KBM-7 (cell line): ENCODE measurements at places on chromosomes 6 and 20.

DNA sequence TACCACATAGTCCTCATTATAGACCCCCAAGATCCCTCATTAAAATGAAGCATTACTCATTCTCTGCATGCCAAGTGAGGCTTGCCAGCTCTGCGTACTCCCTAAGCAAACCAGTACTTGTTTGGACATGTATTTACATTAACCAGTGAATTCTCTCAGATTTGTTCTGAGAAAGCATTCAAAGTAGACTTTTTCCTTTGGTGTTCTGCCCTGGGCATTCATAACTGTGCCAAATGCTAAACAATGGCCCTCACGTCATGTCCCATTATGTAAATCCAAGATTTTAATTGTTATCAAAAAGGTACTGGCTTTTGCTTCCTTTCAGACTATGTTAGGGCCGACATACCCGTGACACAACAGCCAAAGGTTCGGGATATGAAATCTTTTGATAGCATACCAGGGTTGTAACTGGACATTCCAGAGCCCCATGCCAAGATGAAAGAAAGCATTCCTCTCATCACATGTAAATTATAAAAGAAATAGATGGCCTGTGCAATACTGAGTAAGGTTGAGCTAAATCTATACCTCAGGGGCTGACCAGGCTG lies 164.2 kb downstream of the ADAT2 start:
- no peak for DNase-seq

- peak; percentile 62 for DNase-seq
Measured at GRCh38 chr6:111087871-111088667, 766 bp downstream of the SLC16A10 start.

DNA sequence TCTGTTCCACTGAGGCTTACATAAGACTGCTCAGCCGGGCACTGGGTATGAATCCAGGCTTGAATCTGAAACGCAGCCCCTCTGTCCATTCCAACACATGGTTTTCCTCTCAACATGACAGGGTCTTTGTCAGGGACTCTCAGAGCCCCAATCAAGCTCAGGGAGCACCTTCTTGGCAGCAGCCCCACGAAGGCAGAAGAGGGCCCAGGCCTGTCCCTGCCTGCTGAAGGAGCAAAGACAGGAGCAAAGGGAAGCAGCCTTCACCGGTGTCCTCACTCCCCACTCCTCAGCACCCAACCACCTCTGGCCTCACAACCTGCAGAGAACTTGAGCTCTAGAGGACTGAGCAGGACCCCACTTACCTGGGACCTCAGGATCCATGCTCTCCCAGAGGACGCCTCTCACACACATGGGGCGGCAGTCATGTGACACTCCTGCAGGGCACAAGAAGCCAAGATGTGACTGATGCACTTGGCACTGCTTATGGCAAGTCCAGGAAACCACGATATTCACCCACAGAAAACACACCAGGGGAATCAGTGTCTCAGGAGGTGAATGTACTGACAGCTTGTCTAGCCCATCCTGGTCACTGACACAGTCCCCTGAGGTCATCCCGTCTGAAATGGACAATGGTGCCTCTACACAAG lies 4.3 kb downstream of the SNHG17 start:
- no peak for DNase-seq

GRCh38 chr20:24046888-24047287 lies 58.3 kb upstream of the GGTLC1 start:
- no peak for DNase-seq

- peak; percentile 97 for DNase-seq
Measured at GRCh38 chr6:37177077-37177934, 7.4 kb downstream of the PIM1 start.

- no peak for DNase-seq
Measured at GRCh38 chr6:138225953-138226352, 7.7 kb upstream of the PBOV1 start.

- DNase-seq: no peak
Measured at GRCh38 chr6:151112130-151112529, 127.6 kb upstream of the AKAP12 start.

- DNase-seq: no peak
Measured at GRCh38 chr6:37557645-37558114, 58.0 kb upstream of the CCDC167 start.
